GM18507 (cell line): ENCODE measurements at places on chromosomes 6 and 20.

- DNase-seq: no peak
Observed at GRCh38 chr20:43812216-43812615, 85.4 kb upstream of the GTSF1L start.

DNA sequence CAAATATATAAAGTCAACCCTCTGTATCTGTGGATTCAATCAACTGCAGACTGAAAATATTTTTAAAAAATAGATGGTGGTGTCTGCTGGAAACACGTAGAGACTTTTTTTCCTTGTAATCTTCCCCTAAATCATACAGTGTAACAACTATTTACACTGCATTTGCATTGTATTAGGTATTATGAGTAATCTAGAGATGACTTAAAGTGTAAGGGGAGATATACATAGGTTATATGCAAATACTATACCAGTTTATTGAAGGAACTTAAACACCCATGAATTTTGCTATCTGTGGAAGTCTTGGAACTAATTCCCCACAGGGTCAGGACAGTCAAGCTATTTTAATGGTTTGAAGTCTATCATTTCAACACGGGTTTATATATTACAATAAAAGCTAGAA, 10.2 kb downstream of the HDAC2 start:
- DNase-seq: no peak

- DNase-seq: no peak
Observed at GRCh38 chr6:133906050-133906449, 17.1 kb downstream of the TCF21 start.

GRCh38 chr20:24872291-24873024, 76.6 kb upstream of the CST7 start:
- DNase-seq: no peak

DNA sequence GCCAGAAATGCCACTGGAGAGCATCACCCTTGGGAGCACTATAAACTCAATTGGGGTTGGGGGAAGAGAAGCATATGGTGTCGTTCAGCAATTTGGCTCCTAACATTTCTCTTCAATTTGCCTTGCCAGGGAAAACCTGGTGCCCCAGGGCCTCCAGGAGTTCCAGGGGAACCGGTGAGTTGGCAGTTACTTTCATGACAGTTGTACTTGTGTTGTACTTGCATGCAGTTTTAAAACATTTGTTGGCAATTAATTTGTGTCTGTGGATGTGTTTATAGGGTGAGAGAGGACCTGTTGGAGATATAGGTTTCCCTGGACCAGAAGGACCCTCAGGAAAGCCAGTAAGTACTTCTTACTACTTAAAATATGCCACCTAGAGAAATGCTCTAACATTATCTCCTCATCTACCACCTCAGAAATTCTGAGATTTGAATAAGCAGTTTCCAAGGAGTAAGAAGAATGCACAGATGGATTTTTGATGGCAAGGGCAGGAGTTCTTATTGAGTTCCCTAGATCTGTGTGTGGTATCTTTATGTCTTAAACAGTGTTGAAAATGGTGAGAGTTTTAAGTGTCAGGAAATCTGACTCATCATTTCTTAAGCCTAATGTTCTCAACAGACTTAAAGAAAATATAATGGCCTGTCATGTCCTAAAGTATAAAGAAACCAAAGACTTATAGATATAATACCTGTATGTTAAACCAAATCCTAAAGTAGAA, 122.5 kb downstream of the COL9A1 start:
- no peak for DNase-seq

DNA sequence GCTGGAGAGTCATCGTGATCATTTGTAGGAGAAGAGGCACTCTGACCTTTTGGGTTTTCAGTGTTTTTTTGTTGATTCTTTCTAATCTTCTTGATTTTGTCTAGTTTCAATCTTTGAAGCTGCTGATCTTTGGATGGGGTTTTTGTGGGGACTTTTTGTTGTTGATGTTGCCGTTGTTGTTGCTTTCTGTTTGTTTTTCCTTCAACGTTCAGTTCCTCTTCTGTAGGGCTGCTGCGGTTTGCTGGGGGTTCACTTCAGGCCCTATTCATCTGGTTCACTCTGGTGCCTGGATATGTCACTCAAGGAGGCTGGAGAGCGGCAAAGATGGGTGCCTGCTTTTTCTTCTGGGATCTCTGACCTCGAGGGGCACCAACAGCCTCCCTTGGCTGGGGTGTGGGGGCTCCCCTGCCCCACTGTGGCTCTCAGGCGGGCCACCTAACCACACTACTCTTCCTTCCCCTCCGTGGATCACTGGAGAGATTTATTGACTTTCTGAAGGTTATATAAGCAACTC, 21.5 kb upstream of the TMEM244 start:
- no peak for DNase-seq

DNA sequence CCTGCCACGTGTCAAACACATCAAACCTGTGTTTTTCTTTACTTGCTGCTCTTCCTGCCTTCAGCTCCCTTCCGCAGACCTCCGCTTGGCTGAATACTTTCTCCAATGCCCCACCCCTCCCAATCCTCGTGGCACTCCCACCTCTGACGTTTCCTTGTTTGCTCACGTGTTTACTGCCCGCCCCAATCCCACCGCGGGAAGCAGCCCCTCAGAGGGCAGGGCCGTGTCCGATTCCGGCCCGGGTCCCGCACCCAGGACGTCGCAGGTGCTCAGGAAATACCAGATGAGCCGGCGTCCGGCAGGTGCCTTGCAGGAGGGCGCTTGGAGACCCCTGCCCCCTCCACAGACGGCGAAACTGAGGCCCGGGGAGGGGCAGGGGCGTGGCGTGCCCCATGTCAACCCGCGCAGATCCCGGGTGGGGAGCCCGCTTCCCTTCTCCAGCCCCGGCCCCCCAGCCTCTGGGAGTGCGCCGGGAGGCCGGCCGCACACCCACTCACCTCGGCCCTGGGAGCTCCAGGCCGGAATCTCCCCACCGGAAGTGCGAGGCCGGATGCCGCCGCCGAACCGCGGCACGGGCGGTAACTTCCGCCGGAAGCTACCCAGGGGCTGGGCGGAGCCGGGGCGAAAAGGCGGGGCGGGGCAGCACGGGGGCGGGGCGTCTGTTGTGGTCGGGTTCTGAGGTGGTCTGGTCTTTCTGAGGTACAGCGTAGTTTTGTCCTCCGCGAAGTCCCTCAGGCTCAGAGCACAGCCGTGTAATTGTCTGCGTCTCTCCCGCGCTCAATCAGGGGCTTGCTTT, 42.3 kb downstream of the ELMO2 start:
- peak; percentile 90 for DNase-seq

- no peak for DNase-seq
Observed at GRCh38 chr6:26123675-26123946, 36.4 kb downstream of the HFE start.

GRCh38 chr6:129709769-129710449, at the start of gene ARHGAP18:
ARHGAP18 (minus strand) TSS chr6:129710177; CDS start chr6:129710136, 41 bp downstream.
- peak; percentile 55 for DNase-seq

- DNase-seq: no peak
Observed at GRCh38 chr6:105433723-105434122, 30.8 kb upstream of the PREP start.

- no peak for DNase-seq
Observed at GRCh38 chr6:74318738-74319137, 622.7 kb downstream of the CD109 start.

- no peak for DNase-seq
Observed at GRCh38 chr6:158674342-158675131, 24.7 kb downstream of the SYTL3 start.

- DNase-seq: no peak
Observed at GRCh38 chr6:28401172-28401571, 1.6 kb upstream of the ZSCAN12 start.

- no peak for DNase-seq
Observed at GRCh38 chr6:38159596-38159995, 340.1 kb downstream of the ZFAND3 start.

GRCh38 chr6:56193846-56194245, 53.5 kb downstream of the COL21A1 start:
- no peak for DNase-seq
